ENCODE measurements at places on chromosomes 12 and 14. TPM values are rescaled to one million over a fixed set of nuclear protein-coding genes. Genes with fewer than 3 reads are reported as not detected.

DNA sequence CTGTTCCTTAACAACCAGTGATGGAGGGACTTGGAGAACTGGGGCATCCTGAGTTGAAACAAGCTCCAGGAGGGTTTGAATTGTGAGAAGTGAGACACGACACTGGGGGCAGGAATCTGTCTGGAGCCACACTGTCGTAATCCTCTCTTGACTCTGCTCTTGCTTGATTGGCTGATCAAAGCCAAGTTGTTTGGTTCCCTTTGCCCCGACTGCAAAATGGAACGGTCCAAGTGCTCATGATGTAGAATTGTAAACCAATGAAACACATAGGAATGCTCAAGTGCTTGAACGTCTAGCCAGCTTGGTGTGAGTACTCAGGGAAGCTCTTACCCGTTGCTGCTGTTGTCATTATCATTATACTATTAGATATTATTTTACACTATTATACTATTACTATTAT, 98.1 kb downstream of the TMEM132C start:
- no peak for DNase-seq

- DNase-seq = no peak
These were observed 230.0 kb downstream of the GLT1D1 start for GRCh38 chr12:129083121-129083840.

Gene PAX9
- total RNA-seq = not detected

- DNase-seq = no peak
These were observed 2.6 kb upstream of the RIN3 start for GRCh38 chr14:92510972-92511371.

DNA sequence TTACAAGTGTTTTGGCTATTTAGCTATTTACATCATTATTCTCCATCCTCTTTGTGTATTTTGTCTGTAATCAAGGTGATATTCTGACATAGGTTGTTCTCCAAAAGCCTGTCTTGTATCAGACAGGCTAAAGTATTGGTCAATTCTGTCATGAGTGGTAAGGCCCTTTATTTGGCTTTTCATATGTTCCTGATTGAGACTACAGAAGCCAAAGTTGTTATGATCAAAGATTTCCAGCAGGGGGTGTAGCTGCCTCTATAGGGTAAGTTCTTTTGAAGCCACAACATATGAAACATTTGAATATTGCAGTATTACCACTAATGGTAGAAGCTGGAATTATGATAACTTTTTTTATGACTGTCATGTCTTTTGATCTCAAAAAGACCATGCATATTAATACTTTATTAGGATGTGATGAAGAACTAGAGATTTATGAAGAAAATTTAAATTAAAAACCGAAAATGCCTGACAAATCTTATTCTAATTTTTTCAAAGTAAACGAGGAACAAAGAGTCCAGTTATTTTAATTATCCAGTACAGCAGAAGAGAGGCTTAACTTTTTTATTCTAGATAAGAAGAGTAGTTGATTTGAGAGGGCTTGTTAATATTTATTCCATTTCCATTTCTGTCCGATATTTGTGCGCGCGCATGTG, 3.4 kb upstream of the ARHGAP5 start:
- peak; percentile 80 for DNase-seq

Gene CERS5
- total RNA-seq = 49.2 TPM

Data from activated CD4-positive, alpha-beta T cell treated with anti-CD3 and anti-CD28 coated beads, Interleukin-2, amount 10 ng/mL, durations not matched to agents 7 days and 5 days (primary cell).